D341Med (cell line): ENCODE measurements at places on chromosomes 11 and 22.

DNA sequence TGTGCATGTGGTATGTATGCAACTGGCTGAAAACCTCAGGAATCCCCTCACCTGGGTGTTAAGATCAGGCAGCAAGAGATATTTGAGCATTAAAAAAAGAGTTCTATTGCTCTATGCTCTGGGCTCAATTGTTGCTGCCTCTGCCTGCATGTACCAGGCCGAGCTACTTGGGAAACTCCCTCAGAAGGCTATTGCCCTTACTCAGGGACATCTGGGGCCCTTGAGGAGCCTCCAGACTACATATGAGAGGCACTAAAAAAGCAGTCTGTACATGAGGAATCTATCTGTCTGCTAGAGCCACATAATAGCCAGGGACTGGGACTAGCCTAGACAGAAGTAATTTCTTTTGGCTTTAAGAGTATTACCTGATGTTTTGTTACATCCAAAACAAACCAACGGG is 120.1 kb downstream of the SWAP70 start:
- no peak for DNase-seq

GRCh38 chr11:125110506-125110905 is 920 bp downstream of the TMEM218 start:
- no peak for DNase-seq

DNA sequence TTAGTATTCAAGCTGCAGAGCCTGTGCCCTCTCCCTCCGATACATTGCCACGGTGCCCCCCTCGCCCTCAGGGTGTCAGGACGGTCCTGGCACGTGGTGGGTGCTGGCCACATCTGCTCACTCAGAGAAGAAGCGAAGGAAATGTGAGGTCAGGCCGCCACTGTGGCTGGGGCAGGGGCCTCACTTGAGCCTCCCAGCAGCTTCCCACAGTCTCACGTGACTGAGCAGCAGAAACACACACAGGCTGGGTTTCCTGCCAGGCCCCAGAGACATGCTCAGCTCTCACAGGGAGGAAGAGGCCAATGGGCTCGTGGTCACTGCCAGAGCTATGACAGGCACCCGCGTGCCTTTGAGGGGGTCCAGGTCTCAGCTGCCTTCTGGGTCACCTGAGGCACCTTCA is 37.9 kb upstream of the PRR5 start:
- no peak for DNase-seq

DNA sequence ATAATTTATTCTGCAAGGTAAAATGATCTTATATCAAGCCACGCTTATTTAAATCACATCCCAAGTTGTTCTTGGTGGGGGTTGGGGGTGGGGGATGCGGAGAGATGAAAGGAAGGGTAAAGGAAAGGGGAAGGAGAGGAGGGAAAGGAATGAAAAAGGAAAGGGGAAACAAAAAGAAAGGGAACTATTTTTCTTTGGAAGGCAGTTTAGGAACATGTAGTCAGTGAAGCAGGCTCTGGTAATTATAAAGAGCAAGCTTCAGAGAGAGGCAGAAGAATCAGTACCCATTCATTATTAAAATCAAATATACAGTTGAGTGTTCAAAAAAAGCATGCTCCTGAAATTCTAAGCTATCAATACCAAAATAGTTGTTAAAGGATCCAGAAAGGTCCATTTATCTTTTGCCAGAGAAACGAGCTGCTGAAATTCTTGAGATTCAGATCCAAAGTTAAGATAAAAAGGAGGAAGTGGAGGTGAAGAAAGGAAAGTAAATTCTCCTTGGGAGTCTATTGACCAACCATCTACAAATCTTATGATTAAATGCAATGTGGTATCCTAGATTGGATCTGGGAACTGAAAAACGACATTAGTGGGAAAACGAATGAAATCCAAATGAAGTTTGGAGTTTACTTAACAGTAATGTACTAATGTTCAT is 107.4 kb downstream of the SGSM3 start:
- DNase-seq: no peak

- no peak for DNase-seq
Observed at GRCh38 chr11:64663656-64664055, 59.3 kb downstream of the NRXN2 start.

DNA sequence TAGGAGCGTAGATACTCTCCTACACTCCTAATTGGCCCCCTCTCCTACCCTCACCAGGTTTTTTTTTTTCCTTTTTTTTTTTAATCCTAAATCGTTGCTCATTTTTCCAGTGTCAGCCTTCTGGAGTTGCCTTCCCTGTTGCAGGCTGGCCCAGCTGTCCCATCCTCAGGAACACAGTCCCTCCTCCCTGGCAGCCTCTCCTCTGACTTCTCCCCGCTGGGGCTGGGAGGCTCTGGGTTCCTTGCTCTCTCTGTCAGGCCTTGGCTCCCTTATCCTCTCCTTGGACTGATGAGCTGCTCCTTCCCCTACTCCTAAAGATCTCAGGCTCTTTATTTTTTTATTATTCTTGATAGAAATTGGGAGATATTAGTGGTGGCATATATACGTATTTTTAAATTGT is 62.2 kb downstream of the PKNOX2 start:
- no peak for DNase-seq

DNA sequence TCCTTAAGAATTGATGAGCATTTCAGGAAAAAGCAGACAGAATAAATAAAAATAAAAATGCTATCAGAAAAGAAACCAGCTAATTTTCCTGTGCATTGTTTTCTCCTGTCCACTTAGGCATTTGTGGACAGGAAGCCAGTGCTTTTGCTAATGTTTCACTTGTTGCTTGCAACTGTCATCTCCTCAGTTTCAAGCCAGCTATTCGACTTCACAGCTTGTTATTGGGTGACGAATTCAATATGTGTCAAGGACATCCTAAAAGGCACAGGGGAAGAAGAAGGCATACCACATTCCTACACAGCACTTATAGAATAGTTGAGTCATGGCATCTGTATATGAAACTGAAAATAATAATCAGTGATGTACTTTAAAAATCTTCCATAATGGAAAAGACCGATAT is 530.6 kb upstream of the KIRREL3 start:
- DNase-seq: no peak

DNA sequence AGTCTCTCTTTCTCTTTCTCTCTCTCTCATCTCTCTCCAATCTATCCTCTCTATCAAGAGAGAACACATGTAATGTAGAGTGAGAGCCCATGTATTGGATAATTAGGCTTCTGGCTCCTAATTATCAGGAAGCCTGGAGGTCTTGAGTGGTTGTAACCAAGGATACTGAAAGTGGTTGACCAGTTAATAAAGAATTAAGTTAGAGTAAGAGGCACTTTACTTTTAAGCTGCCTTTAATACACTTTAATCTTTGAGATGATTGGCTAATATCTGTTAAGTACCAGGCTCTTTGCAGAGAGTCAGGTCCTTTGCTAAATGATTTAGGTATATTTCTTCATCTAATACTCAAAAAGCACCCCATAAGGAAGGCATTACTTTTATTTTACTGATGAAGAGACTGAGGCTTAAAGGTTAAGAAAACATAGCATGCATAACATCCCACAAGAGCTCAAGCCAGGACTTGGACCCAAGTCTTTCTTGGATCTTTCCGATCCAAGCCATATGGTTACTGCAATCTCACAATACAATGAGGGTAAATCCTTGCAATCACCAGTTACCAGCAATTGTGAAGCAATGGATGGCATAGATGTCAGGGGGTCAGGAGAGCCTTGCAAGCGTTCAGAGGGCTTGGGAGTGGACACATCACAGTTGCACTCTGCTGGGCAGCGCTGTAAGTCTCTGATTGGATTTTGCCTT is 22.1 kb downstream of the CD44 start:
- no peak for DNase-seq

DNA sequence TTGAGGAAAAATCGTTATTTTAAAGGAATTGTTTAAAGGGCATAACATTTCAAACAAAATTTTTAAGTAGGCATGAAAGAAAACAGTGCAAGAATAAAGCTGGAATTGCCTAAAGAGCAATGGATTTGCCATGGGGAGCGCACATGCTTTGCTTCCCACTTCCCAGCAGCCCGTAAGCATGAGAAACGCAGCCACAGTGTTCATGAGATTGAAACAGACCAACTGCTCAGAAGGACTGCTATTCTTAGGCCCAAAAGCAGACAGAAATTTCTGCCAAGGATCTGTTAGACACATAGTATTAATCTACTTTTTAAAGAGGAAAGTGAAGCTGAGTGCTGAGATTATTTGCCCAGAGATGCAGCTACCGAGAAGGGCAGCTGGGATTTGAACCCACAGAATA is 34.2 kb upstream of the TSKU start:
- no peak for DNase-seq

DNA sequence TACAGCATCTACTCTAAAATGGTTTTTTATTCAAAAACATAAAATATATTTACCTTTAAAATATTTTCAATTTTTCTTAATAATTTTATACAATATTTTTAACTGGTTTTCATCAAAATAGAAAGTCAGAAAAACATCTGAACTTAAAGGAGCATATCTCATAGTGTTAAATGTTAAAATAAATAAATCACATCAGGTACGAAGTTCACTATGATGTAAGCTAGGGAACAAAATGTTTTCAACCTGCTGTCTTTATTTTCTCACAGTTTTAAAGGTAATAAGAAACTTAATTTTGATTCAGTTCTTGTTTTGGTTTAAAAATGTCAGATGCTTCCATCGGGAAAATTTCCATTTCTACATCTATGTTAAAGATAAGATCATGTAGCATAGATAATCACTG is 97.7 kb downstream of the MUC15 start:
- DNase-seq: no peak

GRCh38 chr22:35761037-35761436 is 43.4 kb downstream of the APOL5 start:
- peak; percentile 61 for DNase-seq
